ENCODE measurements at places on chromosomes 5 and 9. TPM values are rescaled to one million over a fixed set of nuclear protein-coding genes. Genes with fewer than 3 reads are reported as not detected.

C8G gene
- 3.6 TPM for total RNA-seq

SLCO6A1 gene
- total RNA-seq, result not detected

DNA sequence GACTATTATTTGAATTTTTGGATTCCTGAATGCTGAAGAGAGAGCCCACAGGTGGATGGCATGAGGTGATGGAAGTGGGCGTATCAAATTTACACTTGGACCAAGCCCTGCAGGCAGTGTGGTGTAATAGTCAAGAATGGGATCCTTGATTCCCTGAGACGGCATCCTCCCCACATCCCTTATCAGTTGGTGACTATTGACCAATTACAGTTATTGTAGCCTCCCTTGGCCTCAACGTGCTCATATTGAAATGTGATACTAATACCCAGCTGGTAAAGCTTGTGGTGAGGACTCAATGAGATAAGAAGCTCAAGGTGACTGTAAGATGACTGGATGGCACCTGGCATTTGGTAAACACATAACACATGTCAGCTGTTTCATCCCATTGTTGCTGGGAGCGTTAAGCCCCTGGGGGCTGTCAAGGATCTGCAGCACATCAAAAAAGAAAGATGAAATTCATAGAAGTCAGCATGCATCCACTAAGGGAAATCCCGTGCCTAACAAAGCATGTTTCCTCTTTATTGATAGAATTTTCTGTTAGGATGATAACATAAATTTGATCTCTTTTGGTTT is 65.6 kb upstream of the IRX2 start:
- no peaks in the 10 kb centered on the region for H3K4me1 ChIP-seq
- no peak overlapping the region for H3K27ac ChIP-seq
- no peaks in the 10 kb centered on the region for H3K27me3 ChIP-seq
- H3K4me3 ChIP-seq, result no peak overlapping the region

EXD3 gene
- 11.7 TPM for total RNA-seq

- no peaks in the 10 kb centered on the region for H3K36me3 ChIP-seq
- no peaks in the 10 kb centered on the region for H3K4me1 ChIP-seq
- H3K27me3 ChIP-seq, result no peaks in the 10 kb centered on the region
- no peak for DNase-seq
Observed at GRCh38 chr5:163363389-163363788, 74.0 kb upstream of the CCNG1 start.

DNA sequence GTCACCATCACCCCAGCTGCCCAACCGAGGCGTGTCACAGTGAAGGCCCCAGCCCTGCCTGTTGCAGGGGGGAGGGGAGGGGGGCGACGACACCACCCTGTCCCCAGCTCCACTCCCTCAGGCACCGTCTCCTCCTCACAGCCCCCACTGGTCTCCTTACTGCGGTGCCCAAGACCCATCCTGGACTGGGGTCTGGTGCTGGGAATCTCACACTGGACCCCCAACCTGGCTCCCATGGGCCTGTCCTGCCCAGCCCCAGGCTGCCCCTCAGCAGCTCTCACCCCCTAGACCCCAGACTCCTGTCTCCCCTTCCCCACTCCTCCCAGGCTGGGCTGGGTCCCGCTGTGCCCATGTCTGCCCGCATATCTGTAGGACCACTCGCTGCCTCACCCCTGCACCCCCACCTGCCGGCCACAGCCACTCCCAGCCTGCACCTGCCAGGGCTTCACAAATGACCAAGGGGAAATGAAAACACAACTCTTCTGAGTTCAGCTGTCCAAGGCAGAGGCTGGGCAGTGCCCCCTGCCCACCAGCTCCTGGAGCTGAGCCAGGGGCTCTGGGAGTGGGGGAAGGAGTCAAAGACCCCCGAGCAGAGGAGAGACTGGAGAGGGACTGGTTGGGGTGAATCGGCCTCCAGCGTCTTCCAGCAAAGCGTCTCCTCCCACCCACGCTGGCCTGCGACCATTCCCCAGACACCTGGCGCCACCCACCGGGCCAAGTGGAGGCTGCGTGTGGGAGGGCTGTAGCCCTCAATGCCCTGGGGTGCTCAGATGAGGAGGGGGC is 32.6 kb upstream of the EGFL7 start:
- H3K36me3 ChIP-seq, result no peaks in the 10 kb centered on the region
- H3K27ac ChIP-seq, result no peak overlapping the region
- peak; percentile 55 for DNase-seq
- H3K27me3 ChIP-seq, result no peaks in the 10 kb centered on the region

DNA sequence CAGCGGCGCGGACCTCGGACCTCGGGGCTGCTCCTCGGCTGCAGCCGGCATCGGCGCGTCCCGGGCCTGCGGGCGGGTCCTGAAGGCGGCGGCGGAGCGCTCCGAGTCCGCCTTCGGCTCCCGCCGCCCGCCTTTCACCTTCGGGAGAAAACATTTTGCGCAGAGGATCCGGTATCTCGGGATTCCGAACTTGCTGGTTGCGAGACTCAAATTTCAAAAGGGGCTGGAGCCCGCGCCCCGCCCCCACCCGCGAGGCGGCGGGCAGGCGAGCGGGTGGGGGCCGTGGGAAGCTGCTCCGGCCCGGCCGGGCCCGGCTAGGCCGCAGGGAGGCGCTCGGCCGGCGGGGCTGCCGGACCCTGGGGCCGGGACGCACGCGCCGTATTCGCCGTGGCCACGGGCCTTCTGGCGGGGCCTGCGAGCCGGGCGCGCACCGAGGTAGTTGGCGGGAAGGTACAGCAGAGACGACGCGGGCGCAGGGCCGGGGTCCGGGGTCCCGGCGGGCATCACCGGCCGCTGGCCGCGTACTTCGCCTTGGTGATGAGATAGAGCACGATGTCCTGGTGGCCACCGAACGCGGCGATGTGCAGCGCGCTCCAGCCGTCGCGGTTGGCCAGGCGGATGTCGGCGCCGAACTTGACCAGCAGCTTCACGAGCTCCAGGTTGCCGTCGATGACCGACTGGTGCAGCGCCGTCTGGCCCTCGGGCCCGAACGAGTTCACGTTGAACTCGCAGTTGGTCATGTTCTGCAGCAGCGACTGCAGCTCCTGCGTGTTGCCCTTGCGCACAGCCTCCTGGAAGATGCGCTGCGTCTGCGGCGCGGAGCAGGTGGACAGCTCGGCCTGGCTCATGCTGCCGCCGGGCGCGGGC is 757 bp downstream of the NRARP start:
- H3K4me1 ChIP-seq, result peaks cover 7% of the 10 kb centered on the region
- H3K27ac ChIP-seq, result no peak overlapping the region
- no peak for DNase-seq

SARDH gene
- total RNA-seq, result 16.5 TPM

TAS2R1 gene
- not detected for total RNA-seq

DNA sequence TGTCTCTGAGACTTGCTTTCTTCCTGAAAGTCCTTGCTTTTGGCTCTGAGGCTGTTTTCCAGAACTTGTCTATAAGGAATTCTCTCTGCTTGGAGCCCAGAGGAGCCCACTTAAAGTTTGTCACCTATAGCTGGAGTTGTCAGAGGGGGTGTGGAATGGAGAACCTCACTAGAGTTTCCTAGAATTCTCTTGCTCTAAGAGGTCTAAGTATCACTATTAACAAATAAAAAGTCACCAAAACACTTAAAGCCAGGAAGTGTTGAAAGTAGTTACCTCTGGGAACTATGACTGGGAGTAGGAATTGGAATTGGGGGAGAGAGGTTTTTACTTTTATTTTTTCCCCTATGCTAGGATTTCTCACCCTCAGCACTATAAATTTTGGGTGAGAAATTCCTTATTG is 15.0 kb downstream of the SIT1 start:
- H3K4me1 ChIP-seq, result peaks cover 35% of the 10 kb centered on the region
- DNase-seq, result no peak
- no peak overlapping the region for H3K4me3 ChIP-seq
- no peaks in the 10 kb centered on the region for H3K27me3 ChIP-seq
- H3K36me3 ChIP-seq, result no peaks in the 10 kb centered on the region

DNA sequence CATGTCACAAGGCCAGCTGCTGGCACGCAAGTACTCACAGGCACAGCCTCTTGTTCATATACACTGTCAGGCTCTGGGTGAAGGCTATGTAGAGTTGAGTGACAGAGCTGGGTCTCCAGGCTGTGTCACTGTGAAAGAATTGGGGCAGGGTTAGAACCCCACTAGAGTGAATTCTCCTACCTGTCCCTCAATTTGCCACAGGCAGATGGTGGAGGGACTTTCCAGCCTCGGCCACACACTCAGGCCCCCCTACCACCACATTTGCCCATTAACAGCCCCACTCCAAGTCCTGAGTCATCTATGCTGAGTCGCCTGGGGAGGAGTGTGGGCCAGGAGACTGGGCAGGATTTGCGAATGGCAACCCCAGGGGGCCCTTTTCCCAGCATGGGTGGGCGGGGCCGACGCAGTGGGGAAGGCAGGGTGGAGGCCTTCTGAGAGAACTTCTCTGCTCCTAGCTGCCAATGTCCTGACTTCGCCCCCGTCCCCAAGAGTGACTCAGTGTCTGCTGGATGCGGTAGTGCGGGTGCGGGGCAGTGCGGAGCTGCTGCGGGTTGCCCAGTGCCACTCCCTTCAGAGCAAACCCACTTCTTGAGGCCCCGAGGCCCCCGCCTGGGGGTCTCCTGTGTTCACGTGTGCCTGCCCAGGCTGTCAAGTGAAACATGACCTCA is 50.3 kb upstream of the PSD2 start:
- DNase-seq, result peak; percentile 45
- no peak overlapping the region for H3K4me3 ChIP-seq
- H3K4me1 ChIP-seq, result peaks cover 7% of the 10 kb centered on the region
- H3K36me3 ChIP-seq, result no peaks in the 10 kb centered on the region

MYMK gene
- not detected for total RNA-seq

GRCh38 chr9:86749894-86750255 is 197.4 kb downstream of the GAS1 start:
- H3K27ac ChIP-seq, result no peak overlapping the region
- no peaks in the 10 kb centered on the region for H3K4me1 ChIP-seq
- H3K4me3 ChIP-seq, result no peak overlapping the region
- no peak for DNase-seq
- H3K27me3 ChIP-seq, result no peaks in the 10 kb centered on the region
- no peaks in the 10 kb centered on the region for H3K36me3 ChIP-seq

DNA sequence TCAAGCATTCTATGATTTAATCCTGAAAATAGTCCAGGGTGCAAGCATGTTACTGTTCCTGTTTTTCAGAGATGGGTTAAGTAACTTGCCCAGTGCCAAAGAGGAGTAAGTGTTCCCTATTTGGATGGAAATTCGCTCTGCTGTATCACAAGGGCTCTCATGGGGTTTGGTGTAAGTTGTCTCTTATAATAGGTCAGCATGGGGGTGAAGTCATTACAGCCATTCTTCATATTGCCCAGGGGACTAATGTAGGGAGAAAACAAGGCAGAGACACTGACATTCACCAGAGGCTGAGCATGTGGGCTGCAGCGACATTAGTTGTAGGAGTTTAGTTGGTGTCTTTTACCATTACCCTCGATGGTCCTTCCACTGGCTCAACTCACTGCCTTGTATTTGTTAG is 142.1 kb upstream of the GLRA1 start:
- H3K4me1 ChIP-seq, result no peaks in the 10 kb centered on the region
- DNase-seq, result no peak
- H3K4me3 ChIP-seq, result no peak overlapping the region
- no peaks in the 10 kb centered on the region for H3K27me3 ChIP-seq
- no peak overlapping the region for H3K27ac ChIP-seq
